ENCODE measurements at places on chromosomes 13 and 19.
A peak's percentile ranks its signal among the peaks of the same experiment; 100 is the strongest.

- DNase-seq = no peak
Observed at GRCh38 chr19:18854982-18855381, 23.2 kb downstream of the UPF1 start.

DNA sequence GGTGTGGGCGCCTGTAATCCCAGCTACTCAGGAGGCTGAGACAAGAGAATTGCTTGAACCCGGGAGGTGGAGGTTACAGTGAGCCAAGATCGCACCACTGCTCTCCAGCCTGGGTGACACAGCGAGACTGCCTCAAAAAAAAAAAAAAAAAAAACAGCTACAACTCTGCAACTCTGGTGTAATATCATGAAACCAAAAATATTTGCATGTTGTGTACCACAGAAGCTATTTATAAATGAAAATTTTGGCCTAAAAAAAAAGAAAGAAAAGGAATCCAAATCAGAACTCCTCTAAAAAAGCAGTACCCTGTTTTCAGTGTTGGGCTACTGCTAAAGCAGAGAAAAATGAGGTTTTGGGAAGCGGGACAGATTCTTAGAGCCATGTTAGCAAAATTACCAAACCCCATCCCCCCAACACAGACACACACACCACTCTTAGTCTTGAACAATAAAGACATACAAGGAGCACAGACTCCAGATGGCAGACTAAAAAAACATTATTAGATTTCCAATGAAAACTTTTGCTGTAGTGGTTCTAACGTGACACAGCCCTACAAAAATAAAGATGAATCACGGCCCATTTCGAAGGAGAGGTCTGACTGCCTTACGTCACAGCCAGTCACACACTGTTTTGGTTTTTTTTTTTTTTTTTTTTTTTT is 51.5 kb downstream of the INSR start:
- peak; percentile 78 for DNase-seq

DNA sequence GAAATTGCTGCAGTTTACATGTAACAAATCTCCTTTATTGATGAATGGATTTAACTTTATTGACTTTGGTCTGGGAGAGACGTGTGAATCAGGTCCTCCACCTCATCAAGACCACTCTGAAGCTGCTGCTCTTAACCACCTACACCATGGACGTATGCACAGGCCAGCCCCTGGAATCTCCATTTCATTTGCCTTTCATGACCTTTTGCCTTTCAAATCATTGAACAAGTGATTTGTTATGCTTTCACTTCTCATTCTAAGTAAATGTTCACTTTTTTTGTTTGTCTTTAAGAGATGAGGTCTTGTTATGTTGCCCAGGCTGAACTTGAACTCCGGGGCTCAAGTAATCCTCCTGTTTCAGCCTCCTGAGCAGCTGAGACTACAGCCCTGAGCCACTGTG is 240.0 kb upstream of the SERP2 start:
- DNase-seq = peak; percentile 37

DNA sequence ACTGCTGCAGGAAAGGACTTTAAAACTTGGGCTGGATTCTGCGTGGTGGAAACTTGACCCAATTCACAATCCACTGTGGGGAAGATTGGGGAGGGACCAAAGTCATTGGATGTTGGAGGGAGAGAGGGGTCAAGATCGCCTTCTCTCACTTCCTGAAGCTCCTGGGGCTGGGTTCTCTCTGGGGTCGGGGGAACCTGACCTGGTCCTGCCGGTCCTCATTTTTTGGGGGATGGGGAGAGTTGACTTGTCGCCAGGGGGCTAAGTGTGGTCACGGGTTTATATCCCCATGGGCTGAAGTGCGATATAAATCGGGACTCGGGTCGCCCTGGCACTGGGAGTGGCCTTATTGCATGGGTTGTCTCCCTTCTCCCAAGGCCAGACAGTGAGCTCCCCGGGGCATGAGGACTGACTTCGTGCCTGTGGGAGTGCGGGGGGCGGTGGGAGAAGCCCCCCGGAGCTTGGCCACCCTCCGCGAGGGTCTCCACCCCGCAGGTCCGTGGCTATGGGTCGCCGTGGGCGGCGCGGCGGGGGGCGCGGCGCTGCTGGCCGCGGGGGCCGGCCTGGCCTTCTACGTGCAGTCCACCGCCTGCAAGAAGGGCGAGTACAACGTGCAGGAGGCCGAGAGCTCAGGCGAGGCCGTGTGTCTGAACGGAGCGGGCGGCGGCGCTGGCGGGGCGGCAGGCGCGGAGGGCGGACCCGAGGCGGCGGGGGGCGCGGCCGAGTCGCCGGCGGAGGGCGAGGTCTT is 6.3 kb downstream of the ICAM5 start:
- no peak for DNase-seq

DNA sequence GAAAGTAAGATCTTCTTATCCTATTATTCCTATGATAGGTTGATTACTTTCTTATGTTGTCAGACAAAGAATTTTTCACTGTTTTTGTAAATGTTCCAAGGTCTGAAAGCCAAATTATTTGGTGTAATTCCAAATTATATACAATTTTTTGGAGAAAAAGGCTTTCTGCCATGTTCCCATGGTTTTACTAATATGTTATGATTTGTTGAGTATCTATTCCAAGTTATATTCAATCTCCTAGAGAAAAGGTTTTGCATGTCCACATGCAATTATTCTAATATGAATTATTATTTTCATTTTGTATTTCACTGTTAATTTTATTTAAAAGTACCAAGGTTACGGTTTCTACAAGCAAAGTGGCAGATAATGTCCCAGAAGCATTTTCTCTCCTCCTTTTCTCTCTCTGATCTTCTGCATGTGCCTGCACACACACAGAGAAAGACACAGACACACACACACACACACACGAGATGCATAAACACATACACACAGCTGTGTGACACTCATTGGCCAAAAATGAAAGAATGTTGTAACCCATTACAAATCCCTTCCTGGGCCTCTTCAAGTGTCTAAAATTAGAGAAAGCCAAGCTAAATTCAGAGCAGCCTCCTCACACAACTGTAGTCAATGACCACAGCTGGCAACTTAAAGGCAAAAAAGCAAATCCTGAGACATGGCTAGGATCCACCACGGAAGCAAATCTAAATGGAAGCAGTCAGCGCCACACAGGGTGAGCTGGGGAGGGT is 621.0 kb downstream of the EFNB2 start:
- DNase-seq = no peak

- no peak for DNase-seq
Observed at GRCh38 chr13:23254506-23254905, 73.7 kb downstream of the SGCG start.

All from suppressor macrophage treated with lipopolysaccharide for 4 hours (primary cell).